Placental pericyte (primary cell): ENCODE measurements at places on chromosomes 7 and 10. TPM values are rescaled to one million over a fixed set of nuclear protein-coding genes. Genes with fewer than 3 reads are reported as not detected.

Gene C1QL3
- not detected in 2 replicates for total RNA-seq

Gene MBLAC1
- 2.6 and 2.9 TPM in 2 replicates for total RNA-seq

Gene GJC3
- not detected in 2 replicates for total RNA-seq

Gene AOAH
- not detected in 2 replicates for total RNA-seq

Gene NCAPG2
- 4.8 and 40.4 TPM in 2 replicates for total RNA-seq

Gene CDH23
- under 0.01 and 0.14 TPM in 2 replicates for total RNA-seq

Gene COPG2
- total RNA-seq, result 38.7 and 40.7 TPM in 2 replicates

Gene NUTM2A
- total RNA-seq, result 0.66 and 0.86 TPM in 2 replicates

Gene TAS2R41
- total RNA-seq, result 0.29 TPM in 1 of 2 replicates, not detected in the other

Gene NCF1
- 0.29 TPM in 1 of 2 replicates, not detected in the other for total RNA-seq

Gene TUBAL3
- not detected in 2 replicates for total RNA-seq

Gene PAX4
- not detected in 2 replicates for total RNA-seq

Gene CFAP43
- total RNA-seq, result 0.22 TPM in 1 of 2 replicates, not detected in the other

Gene CPA4
- total RNA-seq, result 9.4 and 9.7 TPM in 2 replicates

Gene ZNF716
- total RNA-seq, result not detected in 2 replicates

Gene GNAT3
- total RNA-seq, result not detected in 2 replicates

Gene FANK1
- total RNA-seq, result 1.8 and 2.6 TPM in 2 replicates

Gene ZNF727
- not detected in 2 replicates for total RNA-seq

Gene FAM25G
- total RNA-seq, result not detected in 2 replicates

Gene DPP6
- under 0.01 TPM in 1 of 2 replicates, not detected in the other for total RNA-seq

Gene MMD2
- total RNA-seq, result not detected in 2 replicates

Gene CDHR3
- 1.3 and 5.2 TPM in 2 replicates for total RNA-seq

Gene EN2
- total RNA-seq, result not detected in 2 replicates

Gene GDF2
- 0.14 TPM in 1 of 2 replicates, not detected in the other for total RNA-seq

Gene FAM204A
- total RNA-seq, result 48.1 and 56.7 TPM in 2 replicates

Gene RET
- 0.22 and 0.43 TPM in 2 replicates for total RNA-seq

Gene PDGFA
- 74.6 and 177 TPM in 2 replicates for total RNA-seq
